ENCODE measurements at places on chromosomes 7 and 10.

DNA sequence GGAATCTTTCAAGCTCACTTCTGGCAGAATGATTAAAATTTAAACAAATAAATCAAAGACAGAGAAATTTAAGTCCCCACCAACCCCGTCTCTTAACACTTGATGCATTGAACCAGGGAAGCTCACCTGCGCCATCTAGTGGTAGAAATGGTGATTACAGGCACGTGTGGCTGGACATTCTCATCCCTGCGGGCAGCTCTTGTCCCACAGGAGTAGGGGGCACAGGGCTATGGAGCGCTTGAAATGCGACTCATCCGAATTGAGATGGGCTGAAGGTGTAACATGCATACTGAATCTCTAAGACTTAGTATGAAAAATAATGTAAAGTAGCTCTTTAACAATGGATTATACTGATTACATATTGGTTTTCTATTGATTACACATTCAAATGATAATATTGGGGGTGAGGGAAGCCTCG is 24.8 kb upstream of the SLIT1 start:
- DNase-seq: peak; percentile 48

- no peak for DNase-seq
These were observed 20.8 kb downstream of the SCRN1 start for GRCh38 chr7:29968683-29969395.

GRCh38 chr10:5033061-5033778 is 29.6 kb upstream of the AKR1C2 start:
- DNase-seq: no peak

- DNase-seq: no peak
These were observed 40.6 kb upstream of the LRRC4 start for GRCh38 chr7:128071801-128072200.

- DNase-seq: no peak
These were observed 49.5 kb upstream of the CALD1 start for GRCh38 chr7:134729895-134730294.

- DNase-seq: no peak
These were observed 17.4 kb downstream of the TRIM8 start for GRCh38 chr10:102661658-102662028.

DNA sequence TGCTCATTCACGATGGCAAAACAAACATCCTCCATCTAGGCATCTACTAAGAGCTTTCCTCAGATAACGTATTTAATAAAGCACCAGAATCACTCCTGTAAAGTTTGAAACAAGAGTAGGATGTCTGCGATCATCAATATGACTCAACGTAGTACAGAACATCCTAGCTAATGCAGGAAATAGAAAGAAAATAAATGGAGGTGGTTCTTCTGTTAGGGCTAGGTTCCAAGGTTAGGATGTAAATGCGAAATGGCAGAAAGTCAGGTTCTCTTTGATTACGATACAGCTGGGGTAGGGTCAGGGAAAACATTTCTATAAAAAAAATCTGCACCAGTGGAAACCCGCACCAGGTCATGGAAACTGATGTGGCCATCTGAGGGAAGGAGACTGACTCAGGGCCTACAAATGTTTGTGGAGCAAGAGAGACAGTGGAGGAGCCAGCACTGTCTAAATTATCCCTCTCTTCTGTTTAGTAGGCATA is 29.1 kb downstream of the CCDC6 start:
- no peak for DNase-seq

DNA sequence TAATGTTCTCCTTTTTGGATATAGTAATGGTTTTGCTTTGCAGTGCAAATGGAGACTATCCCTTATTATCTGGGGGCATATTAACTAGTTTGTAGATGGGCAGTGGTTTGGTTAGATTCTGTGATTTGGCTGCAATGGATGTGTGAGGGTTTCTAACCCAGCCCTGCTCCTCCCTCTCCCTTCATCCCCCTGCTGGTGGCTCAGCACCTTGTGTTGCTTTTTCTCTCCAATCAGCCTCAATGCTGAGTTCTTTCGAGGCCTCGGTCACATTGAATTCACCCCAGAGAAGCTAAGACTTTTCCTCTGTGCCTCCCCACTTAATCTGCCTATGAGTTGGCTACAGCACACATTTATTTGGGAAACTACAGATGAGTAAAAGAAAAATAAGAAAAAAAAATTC is 120.0 kb downstream of the MALRD1 start:
- no peak for DNase-seq

DNA sequence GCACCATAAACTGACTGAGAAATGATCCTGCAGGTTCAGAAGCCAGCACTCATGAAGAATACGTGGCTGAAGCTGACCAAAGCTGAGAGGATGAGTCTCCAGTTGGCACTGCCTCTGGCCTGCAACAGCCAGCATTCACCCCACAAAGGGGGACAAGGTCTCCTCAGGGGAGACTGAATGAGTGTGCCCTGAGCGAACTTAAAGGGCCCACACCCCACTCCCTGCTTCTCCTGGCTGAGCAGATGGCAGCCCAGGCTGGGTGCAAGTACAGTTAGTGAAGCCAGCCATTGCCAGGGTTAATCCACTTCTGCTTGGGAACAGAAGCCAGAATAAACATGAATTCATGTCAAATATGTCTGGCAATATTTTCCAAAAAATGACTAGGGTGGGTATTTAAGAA is 98.1 kb downstream of the PPP1R17 start:
- DNase-seq: no peak

DNA sequence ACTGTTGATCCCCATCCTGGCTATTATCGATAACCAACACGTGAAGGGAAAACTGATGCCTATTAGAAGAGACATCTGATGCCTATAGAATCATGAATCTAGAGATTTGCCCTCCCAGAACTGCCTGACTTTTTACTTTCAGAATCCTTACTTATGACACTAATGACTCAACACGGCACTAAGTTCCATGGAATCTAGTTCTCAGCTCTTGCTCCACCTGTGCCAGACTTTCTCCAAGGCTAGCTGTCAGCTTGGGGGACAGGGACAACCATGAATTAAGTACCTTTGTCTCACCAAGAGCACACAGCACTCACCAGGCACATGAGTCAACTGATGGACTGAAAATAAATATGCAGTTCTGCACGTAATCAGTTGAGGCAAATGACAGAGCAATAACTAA is 184.2 kb downstream of the FRMD4A start:
- DNase-seq: no peak

DNA sequence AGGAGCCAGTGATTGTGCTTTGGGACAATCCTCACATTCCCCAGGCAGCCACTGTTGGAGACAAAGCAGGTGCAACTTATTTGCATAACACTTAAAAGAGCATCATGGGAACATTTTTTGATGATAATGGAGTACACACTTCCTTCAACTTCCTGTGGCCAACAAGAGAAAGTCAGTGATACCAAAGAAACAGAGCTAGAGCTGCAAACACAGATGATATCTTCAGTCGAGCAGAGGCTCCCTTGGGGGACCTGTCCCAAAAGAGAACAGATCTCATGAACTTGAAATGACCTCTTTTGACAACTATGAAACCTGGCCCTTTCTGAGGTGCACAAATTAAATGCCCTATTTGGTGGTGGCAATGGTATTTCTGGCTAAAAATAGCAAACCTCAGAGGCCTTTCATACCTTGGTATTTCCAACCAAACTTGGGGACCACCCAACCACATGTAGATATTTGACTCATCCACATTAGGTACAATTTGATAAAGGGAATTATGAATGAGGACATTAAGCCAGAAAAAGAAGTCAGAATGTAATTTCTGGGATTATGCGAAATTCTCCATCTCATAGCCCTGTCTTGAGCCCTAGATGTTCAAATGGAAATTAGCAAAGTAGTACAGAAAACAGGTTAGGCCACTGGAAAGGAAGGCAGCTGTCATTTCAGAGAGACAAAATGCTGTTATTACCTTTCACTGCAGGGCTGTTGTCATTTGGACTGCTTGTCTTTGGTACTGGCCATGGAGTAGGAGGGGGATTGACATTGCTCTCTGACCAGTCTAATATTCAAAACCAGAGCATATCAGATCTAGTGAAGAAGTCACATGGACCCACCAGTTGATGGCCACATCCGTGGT is 146.2 kb downstream of the ICA1 start:
- DNase-seq: no peak

DNA sequence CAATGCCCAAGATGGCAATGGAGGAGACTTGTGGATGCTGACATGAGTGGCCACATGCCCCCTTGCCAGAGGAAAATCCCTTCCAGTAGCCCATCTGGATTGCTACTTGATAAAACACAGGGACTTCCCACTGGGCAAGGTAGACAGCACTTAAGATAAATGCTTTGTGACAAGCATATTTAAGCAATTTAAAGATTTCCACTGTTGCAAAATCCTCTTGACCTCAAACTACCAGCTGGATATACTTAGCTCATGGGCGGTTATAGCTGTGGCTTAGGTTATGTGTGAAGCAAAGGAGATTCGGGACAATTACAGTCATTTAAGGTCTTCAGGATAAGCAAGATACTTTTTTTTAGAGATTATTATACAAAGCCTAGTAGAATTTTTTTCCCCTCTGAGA is 238.1 kb downstream of the BMPER start:
- DNase-seq: no peak

All from stimulated activated CD8-positive, alpha-beta memory T cell treated with anti-CD3 and anti-CD28 coated beads, Interleukin-7, amount 100 ng/mL, for 24 hours (primary cell).